Activated naive CD8-positive, alpha-beta T cell treated with anti-CD3 and anti-CD28 coated beads, Interleukin-2, amount 10 ng/mL, durations not matched to agents 7 days and 5 days (primary cell): ENCODE measurements at places on chromosomes 11 and 22. TPM values are rescaled to one million over a fixed set of nuclear protein-coding genes. Genes with fewer than 3 reads are reported as not detected.

GRCh38 chr11:95717314-95717713 is 72.3 kb downstream of the FAM76B start:
- peaks cover 15% of the 10 kb centered on the region for H3K4me1 ChIP-seq
- H3K4me3 ChIP-seq, result no peak overlapping the region
- DNase-seq, result no peak

Gene TPH1
- total RNA-seq, result 0.40 TPM

DNA sequence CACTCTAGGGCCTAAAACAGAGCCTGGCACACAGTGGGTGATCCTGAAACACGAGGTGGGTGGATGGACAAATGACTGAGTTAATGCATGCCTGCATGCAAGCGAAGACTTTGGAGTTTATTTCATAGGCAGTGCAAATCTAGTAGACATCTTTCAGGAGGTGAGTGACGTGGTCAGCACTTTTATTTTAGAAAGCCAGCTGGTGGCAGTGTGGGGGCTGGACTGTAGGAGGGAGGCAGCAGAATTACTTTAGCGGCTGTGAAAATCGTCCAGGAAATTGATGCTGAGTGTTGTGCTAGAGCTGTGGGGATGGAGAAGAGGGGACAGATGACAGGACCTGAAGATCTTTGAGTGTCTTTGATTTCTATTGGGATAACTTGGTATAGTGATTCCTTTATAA is 47.1 kb downstream of the BMAL1 start:
- H3K4me1 ChIP-seq, result peaks cover 25% of the 10 kb centered on the region
- DNase-seq, result no peak
- H3K4me3 ChIP-seq, result no peak overlapping the region
- no peak overlapping the region for H3K27ac ChIP-seq
- H3K36me3 ChIP-seq, result peaks cover 27% of the 10 kb centered on the region
- H3K27me3 ChIP-seq, result no peaks in the 10 kb centered on the region

DNA sequence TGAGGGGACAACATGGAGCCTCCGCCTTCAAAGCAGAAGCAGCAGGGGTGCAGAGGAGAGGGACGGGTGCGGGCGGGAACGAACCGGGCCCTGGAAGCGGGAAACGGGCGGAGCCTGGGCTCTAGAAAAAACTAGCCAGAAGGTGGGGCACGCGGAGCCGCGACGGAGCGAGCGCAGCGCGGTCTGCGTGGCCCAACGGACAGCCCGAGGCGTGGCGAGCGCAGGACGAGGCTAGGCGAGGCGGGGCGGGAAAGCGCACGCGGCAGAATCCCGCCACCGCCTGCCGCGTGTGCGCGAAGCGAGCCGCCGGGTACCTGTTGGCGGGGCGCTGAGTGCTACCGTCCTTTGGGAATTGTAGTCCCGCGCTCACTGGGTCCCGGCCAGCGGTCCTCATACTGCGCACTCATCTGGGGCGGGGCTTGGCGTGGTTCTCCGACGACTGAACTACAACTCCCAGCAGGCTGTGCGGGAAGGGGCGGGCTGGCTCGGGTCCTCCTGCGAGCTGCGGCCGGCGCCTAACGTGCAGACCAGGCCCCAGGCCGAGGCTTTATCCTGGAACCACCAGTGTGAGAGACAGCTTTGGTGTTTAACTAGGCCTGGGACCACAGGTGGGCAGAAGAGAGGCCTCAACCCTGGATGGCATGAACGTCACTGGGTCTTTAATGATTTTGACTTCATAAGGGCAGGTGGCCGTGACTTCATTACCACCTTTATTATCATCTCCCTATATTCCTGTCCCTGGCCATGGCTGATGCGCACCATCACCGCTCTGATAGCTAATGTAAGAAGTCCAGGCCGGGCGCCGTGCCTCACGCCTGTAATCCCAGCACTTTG is at the start of gene ATL3:
Gene ATL3 (minus strand): TSS at position 55 of the 834 bp plus-strand sequence. CDS start 41 bp downstream, at position 14.
- peak; percentile 93 for DNase-seq
- H3K27me3 ChIP-seq, result no peaks in the 10 kb centered on the region
- H3K4me1 ChIP-seq, result peaks cover 23% of the 10 kb centered on the region
- peak within 1 kb of the TSS; percentile 89 for H3K4me3 ChIP-seq
- H3K27ac ChIP-seq, result peak within 1 kb of the TSS; percentile 74

Gene SAA4
- total RNA-seq, result not detected

DNA sequence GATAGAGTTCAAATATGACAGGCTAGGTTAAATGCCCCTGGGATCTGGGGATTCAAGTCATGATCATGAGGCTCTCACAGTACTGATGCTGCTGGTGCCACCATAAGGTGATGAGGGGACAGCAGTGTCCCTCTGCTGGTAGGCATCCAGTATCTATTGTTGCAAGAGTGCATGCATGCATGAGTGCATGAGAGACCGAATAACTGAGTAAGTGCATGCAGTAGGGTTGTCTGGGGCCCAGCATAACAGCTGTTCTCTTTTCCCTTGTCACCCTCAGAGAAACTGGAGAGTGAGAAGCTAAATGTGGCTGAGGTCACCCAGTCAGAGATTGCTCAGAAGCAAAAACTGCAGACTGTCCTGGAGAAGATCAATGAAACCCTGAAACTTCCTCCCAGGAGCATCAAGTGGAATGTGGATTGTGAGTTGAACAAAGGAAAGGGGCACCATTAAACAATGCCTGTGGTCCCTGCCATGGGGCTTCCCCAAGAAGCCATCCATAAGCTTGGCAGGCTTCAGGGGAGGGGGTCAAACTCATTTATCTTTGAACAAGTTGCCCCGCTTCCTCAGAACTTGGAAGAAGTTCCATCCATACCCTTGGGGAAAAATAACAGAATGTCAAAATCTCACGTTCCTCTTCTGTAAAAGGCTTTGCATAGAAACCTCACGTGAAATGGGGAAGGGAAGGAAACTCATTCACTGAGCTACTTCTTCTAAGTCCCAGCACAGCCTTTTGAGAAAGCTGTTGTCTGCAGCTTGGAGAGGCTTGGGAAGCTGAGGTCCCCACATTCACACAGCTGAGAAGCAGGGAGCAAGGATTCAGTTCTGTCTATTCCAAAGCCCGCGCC is 119.0 kb downstream of the PARVA start:
- DNase-seq, result no peak
- H3K27ac ChIP-seq, result no peak overlapping the region
- no peak overlapping the region for H3K4me3 ChIP-seq
- H3K27me3 ChIP-seq, result peaks cover 14% of the 10 kb centered on the region
- no peaks in the 10 kb centered on the region for H3K4me1 ChIP-seq
